ENCODE measurements at places on chromosomes 4 and X. TPM values are rescaled to one million over a fixed set of nuclear protein-coding genes. Genes with fewer than 3 reads are reported as not detected.

The GAGE12C gene
- not detected for polyA plus RNA-seq

GRCh38 chrX:154368630-154369448 lies 5.6 kb downstream of the FLNA start:
- DNase-seq = peak; percentile 99

The HSD17B13 gene
- polyA plus RNA-seq = 0.10 TPM

- DNase-seq = no peak
Observed at GRCh38 chr4:1234309-1234695, 14.6 kb downstream of the CTBP1 start.

GRCh38 chrX:2828344-2828958 lies at the start of gene GYG2:
TSS of gene GYG2 (plus strand) at chrX:2828930. CDS start at chrX:2830189, 1,259 bp downstream.
- no peak for DNase-seq

The RNF212 gene
- polyA plus RNA-seq = not detected

The NPFFR2 gene
- not detected for polyA plus RNA-seq

All from immature natural killer cell (primary cell).